ENCODE measurements at places on chromosomes 13 and 19.
A peak's percentile ranks its signal among the peaks of the same experiment; 100 is the strongest.

DNA sequence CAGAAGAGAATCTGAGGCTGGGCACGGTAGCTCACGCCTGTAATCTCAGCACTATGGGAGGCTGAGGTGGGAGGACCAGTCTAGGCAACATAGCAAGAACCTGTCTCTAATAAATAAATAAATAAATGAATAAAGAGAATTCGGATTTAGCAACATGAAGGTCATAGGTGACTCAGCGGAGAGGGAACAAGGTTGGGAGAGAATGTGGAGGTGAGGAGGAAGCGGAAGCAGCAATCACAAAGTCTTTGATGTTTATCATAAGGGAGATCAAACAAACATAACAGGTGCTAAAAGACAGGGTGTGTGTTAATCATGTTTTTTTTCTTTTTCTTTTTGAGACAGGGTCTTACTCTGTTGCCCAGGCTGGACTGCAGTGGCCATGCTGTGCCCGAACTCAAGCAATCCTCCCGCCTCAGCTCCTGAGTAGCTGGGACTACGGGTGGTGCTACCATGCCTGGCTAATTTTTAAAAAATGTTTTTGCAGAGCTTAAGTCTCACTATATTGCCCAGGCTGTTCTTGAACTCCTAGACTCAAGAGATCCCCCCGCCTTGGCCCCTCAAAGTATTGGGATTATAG lies 16.3 kb downstream of the PBX4 start:
- DNase-seq: peak; percentile 70

- peak; percentile 91 for DNase-seq
Observed at GRCh38 chr19:12789904-12790619, 1.2 kb upstream of the JUNB start.

DNA sequence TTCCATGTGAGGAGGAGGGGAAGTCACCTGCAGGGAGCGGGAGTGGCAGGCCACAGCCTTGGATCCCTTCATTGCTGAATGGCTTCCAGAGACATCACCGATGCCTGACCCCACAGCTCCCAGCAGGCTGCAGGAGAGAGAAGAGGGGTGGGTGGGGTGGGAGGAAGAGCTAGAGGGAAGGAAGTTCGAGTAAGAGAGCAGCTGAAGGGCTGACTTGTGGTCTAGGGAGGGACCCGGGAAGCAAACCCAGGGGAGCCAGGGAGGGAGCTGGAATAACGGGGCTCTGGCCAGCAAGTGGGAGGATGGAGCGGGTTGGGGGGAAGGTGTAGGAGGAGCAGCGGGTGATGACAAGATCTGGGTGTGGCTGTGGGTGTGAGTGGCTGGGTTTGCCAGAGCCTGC lies 229.8 kb upstream of the MAB21L1 start:
- DNase-seq: no peak

DNA sequence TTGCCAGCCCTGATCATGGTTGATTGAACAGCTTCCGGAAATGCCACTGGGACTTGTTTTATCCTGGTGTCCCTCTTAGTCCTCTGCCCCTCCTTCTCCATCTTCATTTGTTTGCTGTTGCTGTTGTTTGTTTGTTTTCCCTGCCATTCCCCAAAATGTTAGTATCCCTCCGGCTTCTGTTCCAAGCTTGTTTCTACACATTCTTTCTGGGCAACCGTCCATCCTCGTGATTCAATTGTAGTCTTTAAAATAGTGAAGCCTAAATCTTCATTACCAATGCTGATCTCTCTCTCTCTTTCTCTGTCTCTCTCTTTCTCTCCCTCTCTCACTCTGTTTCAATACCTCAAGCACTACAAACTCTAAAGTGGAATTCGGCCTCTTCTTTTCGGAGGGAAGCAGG lies 649.3 kb upstream of the ARGLU1 start:
- DNase-seq: no peak

GRCh38 chr13:31124204-31124603 lies 37.5 kb downstream of the HSPH1 start:
- no peak for DNase-seq

GRCh38 chr13:84946192-84946591 lies 853.0 kb downstream of the SLITRK6 start:
- no peak for DNase-seq

- no peak for DNase-seq
Observed at GRCh38 chr13:97858161-97858560, 95.3 kb upstream of the IPO5 start.
